ENCODE measurements at places on chromosomes 4 and X.

DNA sequence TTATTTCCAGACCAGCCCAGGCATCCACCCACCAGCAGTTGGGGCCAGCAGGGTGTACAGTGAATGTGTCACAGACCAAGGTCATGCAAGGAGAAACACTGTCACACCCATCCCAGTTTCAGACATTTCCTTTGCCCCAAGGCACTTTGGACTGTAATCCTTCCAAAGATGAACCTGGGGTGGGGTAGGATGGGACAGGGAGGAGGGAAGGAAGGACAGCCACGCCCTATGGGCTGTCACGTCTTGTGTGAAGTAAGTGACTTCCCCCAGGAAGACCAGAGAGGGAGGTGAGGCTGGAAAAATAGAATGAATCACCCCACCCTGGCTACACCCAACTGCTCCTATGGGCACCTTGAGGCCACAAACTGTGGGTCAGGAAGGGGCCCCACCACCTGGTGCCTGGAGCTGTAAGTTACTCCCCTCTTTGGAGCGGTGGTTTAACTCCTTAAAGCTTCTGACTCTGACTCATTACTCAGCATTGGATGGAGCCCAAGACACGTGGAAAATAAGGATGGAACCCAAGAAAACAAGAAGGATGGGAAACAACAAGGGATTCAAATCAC is 349.9 kb upstream of the KLF3 start:
- no peak for DNase-seq

GRCh38 chr4:126221717-126222340 is 907.1 kb downstream of the FAT4 start:
- DNase-seq, result no peak

GRCh38 chr4:52079659-52080058 is 28.6 kb downstream of the SPATA18 start:
- DNase-seq, result no peak

GRCh38 chrX:151816934-151817333 is 82.4 kb downstream of the CNGA2 start:
- DNase-seq, result no peak

DNA sequence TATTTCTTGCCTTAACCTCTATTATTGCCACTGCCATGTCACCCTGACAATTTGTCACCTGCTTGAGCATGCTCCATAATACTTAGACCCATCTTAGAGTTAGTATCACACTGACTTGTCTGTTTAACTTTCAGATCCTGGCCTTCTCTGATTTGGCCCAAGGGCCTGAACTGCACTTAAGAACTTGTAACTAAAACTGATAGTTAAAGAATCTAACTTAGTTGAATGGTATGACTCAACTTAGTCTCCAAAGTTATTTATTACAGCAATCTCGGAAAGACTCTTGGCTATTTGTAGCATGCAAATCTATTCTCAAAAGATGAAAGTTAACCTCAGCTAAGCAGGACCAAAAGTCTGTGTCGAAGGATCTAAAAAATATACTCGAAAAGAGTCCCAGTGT is 72.3 kb downstream of the IGSF1 start:
- DNase-seq, result no peak

DNA sequence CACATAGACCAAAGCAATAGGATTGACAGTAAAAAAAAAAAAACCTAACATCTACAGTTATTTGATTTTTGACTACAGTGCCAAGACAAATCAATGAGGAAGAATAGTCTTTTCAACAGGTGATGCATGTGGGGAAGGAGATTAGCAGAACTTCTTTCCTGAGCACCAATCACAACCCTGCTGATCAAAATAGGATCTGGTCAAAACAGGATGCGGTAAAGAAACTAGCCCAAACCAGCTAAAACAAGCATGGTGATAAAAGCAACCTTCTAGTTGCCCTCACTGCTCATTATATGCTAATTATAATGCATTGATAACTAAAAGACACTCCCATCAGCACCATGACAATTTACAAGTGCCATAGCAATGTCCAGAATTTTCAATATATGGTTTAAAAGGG is 667.5 kb downstream of the GRXCR1 start:
- DNase-seq, result no peak
